ENCODE measurements at places on chromosomes 5 and 9. TPM values are rescaled to one million over a fixed set of nuclear protein-coding genes. Genes with fewer than 3 reads are reported as not detected.

CD274 gene
- total RNA-seq: 3.7 TPM

LTC4S gene
- total RNA-seq: 7.0 TPM

GAS1 gene
- total RNA-seq: 8.5 TPM

PDLIM4 gene
- 141 TPM for total RNA-seq

FAM221B gene
- total RNA-seq: not detected
